HT-29 (cell line): ENCODE measurements at places on chromosomes 13 and 19. TPM values are rescaled to one million over a fixed set of nuclear protein-coding genes. Genes with fewer than 3 reads are reported as not detected.

DNA sequence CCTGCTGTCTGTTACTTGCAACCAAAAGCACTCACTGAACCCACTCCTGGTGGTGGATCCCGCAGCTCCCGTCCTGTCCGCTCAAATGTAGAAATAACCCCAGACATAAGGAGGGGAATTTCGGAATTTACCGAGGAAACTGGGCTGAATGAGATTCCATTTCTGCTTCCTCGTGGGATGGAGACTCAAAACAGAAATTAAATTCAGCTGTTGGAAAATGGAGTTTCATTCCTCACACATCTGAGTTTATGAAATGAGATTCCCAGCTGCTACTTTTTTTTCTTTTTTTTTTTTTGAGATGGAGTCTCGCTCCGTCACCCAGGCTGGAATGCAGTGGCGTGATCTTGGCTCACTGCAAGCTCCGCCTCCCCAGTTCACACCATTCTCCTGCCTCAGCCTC, 44.3 kb downstream of the COLGALT1 start:
- DNase-seq = no peak

DNA sequence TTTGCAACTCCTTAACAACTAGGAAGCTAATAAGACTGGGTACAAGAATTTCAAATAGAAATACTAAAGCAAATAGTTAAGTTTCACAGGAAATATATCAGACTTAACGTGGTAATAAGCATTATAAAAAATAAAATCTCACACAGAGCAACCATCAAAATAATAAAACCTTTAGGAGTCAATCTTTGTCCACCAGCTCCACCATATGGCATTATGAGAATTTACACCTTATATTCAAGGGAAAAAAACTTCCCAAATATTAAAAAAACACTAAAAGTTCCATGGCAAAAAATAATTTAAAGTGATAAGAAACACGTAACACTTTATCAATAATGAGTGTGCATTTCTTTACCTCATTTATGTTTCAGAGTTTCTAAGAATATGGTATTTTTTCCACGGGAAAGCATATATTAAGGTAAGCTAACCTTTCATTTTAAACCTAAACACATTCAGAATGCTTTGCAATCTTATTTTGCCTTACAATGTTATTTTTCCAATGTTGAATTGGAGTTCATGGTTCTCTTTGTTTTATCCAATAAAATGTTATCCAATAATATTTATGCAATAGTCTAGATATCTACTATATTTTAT, 423.2 kb upstream of the SGCG start:
- peak; percentile 56 for DNase-seq

GRCh38 chr13:67087527-67087926, 142.6 kb downstream of the PCDH9 start:
- no peak for DNase-seq

- DNase-seq = no peak
Measured at GRCh38 chr13:80334597-80335260, 6.2 kb downstream of the SPRY2 start.

- no peak for DNase-seq
Measured at GRCh38 chr13:92842145-92842544, 384.5 kb upstream of the GPC6 start.

- no peak for DNase-seq
Measured at GRCh38 chr19:31470952-31471351, 121.7 kb upstream of the TSHZ3 start.

GRCh38 chr13:45565331-45565730, 50.2 kb downstream of the ERICH6B start:
- DNase-seq = no peak

DNA sequence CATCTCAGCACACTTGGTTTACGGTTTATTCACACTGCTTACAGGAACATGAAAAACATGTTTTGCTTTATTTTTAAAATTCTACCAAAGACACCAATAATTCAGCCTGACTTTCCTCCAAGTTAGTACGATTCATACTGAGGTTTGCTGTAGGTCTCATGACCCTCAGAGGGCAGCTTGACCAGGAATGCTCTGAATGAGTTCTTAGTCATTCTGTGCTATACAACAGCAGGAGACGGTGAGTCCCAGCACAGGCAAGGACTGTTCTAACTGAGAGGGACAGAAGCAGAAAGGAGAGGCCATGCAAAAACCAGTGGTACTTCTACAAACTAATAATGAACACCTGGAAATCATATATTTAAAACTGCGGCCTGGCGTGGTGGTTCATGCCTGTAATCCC, 6.4 kb downstream of the GRTP1 start:
- DNase-seq = no peak

GRCh38 chr19:32691952-32692726, 518 bp downstream of the NUDT19 start:
- peak; percentile 75 for DNase-seq

DNA sequence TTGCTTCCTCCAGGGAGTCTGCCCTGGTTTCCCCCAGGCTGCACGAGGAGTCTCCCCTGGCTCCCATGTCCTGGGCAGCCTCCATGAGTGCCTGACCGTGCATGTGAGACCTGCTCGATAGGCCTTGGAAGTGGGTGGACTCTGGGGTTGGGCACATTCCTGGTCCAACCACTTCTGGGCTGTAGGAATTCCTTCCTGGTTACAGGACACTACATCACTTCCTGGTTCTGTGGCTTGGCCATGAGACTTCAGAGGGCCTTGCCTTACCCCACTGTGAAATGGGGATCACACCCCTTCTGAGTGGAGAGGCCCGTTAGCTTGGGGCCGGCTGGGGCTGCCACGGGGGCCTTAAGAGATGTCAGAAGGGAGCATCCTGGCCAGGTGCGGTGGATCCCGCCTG, 4.0 kb upstream of the ZNF628 start:
- peak; percentile 97 for DNase-seq

Gene PRODH2
- not detected in 2 replicates for total RNA-seq

Gene KIR3DL1
- total RNA-seq = not detected in 2 replicates

Gene MBD3
- 202 and 231 TPM in 2 replicates for total RNA-seq

GRCh38 chr19:1090731-1091543, 4.2 kb downstream of the POLR2E start:
- no peak for DNase-seq

Gene GAS6
- total RNA-seq = 1.3 and 1.4 TPM in 2 replicates

DNA sequence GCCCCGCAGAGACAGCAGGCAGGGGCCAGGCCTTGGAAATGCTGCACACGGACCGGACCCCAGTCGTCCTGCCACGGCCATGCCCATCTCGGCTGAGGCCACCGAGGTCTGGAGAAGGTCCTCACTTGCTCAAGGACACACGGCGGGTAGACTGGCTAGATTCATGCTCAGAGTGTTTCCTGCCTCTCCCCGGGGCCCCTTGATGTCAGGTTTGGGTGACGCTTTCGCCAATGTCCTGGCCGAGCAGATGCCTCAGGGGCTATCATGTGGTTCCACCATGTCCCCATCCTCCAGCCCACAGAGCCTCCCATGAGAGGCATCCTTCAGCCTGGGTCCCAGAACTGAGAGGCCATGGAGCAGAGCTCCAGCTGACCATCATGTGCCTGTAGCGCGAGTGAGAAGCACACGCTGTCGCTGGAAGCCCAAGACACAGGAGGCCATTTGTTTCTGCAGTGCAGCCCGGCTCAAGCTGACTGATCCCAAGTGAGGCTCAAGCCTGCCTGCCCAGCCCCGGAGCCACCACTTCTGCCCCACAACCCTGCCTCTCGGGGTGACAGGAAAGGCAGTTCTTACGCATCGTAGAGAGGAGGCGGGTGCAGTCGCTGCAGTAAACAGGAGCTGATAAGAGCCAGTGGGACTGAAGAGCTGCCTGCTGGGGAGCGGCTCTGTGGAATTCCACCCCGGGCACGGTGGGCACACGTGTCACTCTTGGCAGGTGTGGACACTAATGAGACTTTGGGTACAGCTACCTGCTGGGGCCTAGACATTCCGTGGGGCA, 53.9 kb upstream of the GAS6 start:
- DNase-seq = no peak

Gene SOX21
- not detected in 2 replicates for total RNA-seq

DNA sequence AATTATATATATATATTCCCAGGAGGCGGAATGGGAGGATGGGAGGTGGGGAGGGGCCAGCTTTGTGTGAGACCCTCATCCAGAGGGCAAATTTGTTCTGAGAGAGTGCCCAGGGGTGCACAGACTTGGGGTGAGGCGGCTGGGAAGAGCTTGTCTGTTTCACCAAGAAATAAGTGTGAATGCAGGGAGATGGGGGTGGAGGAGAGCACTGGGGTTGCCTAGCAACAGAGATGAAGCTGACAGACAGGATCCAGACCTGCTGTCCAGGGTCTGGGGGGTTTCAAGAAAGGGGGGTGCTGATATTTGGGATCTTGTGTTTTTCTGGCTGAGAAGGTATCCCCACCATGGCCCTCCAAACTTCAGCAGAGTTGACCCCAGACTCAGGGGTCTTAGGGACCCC, 18.6 kb upstream of the TNFAIP8L1 start:
- DNase-seq = no peak

GRCh38 chr13:52156724-52157261, 2.6 kb downstream of the NEK3 start:
- DNase-seq = no peak

Gene TMEM59L
- 0.10 TPM in 1 of 2 replicates, not detected in the other for total RNA-seq

Gene LAIR2
- total RNA-seq = not detected in 2 replicates

Gene ERICH4
- not detected in 2 replicates for total RNA-seq

Gene NCR1
- not detected in 2 replicates for total RNA-seq

- no peak for DNase-seq
Measured at GRCh38 chr19:4596033-4596904, 36.8 kb upstream of the SEMA6B start.

DNA sequence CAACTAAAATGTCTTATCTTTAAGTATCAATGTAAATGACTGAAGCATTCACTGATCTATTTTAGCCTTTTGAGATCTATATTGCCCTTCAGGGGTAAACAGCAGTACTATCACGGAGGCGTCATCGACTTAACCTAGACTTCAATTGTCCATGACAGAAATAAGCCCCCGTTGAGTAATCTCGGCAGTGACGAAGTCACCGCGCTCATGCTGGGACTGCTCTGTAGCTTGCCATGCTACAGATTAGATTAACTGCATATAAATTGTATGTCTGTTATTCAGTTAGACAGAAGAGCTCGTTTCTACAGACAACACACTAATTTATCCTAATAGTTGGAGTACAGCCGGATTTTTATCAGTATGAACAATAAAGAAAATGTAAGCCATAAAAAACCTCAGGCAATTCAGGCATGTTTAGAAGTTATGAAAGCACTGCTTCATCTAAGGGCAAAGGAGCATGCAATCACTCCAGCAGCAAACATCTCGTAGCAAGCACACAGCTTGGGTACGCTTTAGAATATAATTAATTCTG, 56.6 kb downstream of the TUBGCP3 start:
- DNase-seq = no peak

GRCh38 chr19:16470911-16471811, 609 bp downstream of the EPS15L1 start:
- DNase-seq = peak; percentile 9

GRCh38 chr19:50417111-50418081, 1.3 kb upstream of the SPIB start:
- peak; percentile 57 for DNase-seq

DNA sequence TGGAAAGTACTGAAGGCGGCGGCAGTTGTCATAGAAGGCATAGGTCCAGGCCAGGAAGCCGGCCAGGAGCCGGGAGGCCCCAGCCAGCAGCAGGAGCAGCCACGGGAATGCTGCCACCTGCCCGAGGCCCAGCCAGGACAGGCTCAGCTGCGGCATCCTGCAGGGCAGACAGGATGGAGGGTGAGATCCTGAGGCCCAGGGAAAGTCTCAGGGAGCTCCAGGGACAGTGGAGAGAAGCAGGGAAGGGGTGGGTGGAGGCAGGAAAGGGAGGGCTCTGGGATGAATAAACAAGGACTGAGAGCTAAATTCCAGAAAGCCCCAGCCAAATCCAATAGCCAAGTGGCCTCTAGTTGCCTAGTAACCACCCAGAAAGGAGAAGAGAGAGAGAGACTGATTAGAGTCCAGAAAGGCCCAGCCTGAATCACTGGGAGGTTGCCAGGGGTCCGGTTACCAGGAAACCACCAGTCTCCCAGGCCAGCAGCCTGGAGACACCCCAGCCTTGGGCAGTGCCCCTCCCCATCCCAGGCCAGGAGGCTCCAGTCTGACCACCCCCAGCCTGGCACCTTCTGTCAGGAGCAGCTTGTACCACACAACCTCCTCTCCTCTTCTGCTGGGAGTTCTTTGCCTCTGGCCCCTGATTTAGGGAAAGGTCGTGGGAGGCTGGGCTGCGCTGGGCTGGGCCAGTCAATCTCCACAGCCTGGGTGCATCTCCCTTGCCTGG, 7.5 kb upstream of the OR10H5 start:
- peak; percentile 25 for DNase-seq

DNA sequence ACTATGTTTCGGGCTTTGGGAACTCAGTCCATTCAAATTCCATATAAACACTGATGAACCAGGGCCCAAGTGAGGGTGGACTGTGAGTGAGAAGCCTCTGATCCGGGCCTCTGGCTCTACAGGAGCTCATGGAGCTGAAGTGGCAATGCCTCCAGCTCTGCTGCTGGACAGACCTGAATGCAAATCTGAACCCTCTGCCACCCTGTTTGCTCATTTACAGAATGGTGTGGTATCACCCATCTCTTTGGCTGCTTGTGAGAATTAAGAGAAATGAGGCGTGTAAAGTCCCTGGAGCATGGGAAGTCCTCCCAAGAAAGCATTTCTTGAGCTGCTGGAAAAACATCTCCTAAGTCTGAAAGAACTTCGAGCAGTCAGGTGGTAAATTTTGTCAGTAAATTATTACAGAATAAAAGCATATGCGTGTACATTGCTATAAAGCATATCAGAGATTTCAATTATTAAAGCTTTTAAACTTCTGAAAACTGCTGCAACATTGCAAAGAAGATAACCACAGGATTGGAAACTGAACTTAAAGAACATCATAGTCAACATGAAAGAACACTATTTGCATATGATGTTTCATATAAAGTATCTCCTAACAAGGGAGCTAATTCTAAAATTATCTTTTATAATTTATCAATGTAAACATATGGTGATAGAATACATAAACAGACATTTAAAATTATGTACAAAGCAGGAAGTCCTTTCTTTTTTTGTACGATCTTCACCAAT, 369.0 kb downstream of the UQCRFS1 start:
- no peak for DNase-seq

- peak; percentile 93 for DNase-seq
Measured at GRCh38 chr19:44735011-44735410, 13.5 kb upstream of the BCL3 start.

DNA sequence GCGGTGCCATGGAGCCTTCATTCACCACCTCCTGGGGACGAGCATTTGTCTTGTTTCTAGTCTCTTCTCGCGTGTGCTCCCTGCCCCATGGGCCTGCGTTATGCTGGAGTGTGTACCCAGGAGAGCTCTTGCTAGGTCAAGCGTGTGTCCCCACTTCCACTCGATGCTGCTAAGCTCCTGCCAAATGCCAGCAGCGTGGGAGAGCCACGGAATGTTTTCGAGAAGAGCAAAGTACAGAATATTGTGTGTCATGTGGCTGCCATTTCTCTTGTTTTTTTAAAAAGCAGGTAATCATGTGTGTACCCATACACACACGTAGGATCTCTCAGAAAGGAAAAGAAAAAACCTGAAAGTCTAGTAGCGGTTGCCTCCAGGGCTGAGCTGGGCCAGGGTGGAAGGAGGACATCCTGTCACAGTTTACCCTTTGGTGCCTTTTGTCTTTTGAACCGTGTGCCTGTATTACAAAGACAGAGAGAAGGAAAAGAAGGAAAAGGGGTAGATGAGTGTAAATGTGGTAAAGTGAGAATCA, 28.6 kb downstream of the PAK4 start:
- DNase-seq = no peak

GRCh38 chr19:55247621-55248099, 11.2 kb downstream of the PPP6R1 start:
- DNase-seq = peak; percentile 82

- DNase-seq = no peak
Measured at GRCh38 chr19:2532252-2533071, 56.5 kb downstream of the GADD45B start.

GRCh38 chr13:78977311-78977710, 318.4 kb upstream of the OBI1 start:
- DNase-seq = no peak

GRCh38 chr19:2221250-2221831, 14.8 kb downstream of the PLEKHJ1 start:
- DNase-seq = no peak
